ENCODE measurements at places on chromosomes 16 and 17. TPM values are rescaled to one million over a fixed set of nuclear protein-coding genes. Genes with fewer than 3 reads are reported as not detected.

GRCh38 chr16:53085369-53085843, 30.6 kb downstream of the CHD9 start:
- DNase-seq, result no peak

- no peak for DNase-seq
Observed at GRCh38 chr17:78127239-78127887, 1.2 kb downstream of the TMC6 start.

- DNase-seq, result no peak
Observed at GRCh38 chr16:25140459-25140858, 28.9 kb downstream of the LCMT1 start.

DNA sequence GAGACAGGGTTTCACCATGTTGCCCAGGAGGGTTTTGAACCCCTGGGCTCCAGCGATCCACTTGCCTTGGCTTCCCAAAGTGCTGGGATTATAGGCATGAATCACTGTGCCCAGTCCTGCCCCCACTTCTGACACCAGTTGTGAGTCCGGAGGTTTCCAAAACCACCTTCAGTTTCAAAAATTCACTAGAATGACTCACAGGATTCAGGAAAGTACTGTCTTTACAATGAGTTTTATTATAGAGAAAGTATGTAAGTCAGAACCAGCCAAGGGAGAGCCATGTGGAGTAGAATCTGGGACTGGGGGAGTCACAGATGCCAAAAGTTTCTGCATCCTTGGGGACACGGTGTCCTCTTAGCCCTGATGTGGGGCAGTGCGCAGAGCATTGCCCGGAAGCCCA, 55.1 kb downstream of the PLD6 start:
- DNase-seq, result peak; percentile 79

GRCh38 chr17:49687878-49688491, 10.1 kb upstream of the SPOP start:
- no peak for DNase-seq

DNA sequence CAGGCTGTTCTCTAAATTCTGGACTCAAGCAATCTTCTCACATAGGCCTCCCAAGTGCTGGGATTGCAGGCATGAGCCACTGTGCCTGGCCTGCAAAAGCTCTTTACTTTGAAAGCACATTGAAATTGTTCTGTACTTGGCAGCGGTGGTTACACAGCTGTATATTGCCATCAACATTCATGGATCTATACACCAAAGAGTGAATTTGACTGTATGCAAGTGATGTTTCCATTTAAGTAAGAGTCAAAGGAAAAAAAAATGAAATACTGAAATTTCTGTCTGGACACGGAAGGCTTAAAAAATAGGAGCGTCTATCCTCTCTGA, 450.6 kb upstream of the PSMD7 start:
- DNase-seq, result no peak

DNA sequence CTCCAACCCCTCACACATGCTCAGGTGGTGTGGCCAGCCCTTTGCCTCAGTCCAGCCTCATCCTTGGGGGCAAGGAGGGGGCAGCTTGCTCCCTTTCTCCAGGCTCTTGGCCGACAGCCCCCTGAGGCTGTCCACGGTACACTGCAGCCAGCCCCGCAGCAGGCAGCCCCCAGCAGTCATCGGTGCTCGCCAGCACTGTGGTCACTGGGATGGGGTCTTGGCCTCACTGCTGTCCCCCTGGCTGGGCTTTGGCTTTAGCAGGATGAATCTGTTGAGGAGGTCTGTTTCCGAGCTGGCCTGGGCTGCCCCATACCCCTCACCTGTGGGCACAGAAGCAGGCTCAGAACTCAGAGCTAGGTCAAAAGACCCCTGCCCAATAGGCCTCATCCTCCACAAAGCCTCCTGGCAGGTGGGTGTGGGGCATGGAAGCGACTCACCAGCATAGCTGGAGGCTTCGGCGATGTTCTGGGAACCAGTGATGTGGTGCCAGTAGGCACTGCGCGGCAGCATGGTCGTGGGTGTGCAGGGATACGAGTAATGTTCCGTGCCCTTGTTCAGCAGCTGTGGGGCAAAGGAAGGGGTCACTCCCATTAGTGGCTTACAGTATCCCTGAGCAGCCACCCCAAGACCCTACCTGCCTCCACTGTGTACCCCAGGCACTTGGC, 10.8 kb downstream of the POLR2C start:
- DNase-seq, result no peak

GRCh38 chr16:50377001-50377400, 8.2 kb upstream of the BRD7 start:
- DNase-seq, result no peak

DNA sequence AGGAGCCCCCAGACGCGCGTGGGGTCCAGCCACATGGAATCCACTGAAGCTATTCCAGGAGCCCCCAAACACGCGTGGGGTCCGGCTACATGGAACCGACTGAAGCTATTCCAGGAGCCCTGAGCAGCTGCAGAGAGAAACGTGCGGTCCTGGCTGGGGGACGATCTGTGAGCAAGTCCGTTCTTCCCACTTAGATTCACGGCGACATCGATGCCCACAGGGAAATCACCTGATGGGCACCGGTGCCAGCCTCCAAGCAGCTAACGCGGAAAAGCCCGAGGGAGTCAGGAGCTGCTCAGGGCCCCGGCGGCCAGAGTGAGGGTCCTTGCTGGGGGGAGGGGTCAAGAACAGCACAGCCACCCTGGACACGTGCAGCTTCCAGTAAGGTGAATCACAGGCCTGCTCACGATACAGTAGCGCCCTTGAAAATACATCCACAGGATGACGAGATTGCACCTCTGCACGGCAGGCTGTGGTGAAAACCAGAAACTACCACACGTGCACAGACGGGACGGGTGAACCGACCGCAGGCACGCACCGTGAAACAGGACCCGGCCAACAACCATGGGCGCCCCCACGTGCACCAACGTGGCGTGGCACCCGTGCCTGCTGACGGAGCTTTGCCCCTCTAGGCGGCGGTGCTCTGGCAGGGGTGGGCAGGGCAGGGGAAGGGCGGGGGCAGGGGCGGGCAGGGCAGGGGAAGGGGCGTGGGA, 77.7 kb upstream of the GNG13 start:
- no peak for DNase-seq

DNA sequence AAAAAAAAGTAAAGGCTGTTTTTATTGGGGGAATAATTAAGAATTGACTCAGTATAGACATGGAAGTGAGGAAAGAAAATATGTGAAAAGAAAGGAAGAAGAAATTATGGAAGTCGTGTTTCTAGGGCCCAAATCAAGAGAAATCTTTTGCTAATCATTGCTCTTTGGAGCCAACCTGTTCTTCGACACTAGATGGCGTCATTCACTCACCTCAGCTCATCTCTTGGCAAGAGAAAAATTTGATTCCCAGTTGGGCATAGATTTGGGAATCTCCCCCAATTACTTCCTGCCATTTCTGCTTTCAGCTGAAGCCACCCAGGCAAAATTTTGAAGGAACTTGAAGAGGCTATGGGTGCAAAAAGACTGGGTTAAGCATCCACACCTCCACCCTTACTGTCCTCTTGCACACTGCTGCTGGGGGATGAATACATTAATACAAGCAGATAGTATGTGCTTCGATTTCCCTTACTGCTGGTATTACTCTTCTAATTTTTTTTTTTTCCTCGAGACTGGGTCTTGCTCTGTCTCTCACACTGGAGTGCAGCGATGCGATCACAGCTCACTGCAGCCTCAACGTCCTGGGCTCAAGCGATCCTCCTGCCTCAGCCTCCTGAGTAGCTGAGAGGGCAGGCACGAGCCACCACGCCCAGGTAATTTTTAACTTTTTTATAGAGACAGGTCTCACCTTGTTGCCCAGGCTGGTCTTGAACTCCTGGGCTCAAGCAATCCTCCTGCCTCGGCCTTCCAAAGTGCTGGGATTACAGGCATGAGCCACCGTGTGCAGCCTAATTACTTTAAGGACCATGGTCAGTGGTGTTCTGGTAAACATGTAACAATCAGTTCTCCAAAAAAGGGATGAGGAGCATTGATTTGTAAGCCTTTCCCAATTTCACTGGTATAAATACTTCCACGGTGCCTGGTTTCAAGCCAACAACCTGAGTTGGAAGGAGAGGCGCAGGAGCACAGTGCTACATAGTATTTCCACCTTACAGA, 13.5 kb downstream of the PSMD7 start:
- DNase-seq, result no peak

DNA sequence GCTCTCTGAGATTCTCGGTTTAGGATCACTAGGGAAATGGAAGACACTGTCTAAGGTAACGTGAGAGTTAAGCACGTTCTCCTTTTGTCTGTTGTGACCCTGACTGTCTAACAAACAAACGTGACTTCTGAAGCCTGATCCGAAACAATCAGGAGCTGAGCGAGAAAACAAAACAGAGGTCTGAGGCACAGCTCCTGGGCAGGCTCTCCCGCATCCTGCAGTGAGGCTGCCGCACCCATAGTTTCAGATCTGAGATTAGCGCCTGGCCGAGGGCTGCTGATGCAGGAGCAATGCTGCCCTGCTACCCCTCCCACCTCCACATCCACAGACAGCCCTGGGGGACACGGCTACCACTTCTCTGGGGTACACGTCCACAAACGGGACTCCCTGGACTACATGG, 46.7 kb downstream of the RNF157 start:
- no peak for DNase-seq

- no peak for DNase-seq
Observed at GRCh38 chr16:24736758-24737157, 7.3 kb downstream of the TNRC6A start.

- DNase-seq, result no peak
Observed at GRCh38 chr17:37677021-37677420, 33.8 kb upstream of the DDX52 start.

DNA sequence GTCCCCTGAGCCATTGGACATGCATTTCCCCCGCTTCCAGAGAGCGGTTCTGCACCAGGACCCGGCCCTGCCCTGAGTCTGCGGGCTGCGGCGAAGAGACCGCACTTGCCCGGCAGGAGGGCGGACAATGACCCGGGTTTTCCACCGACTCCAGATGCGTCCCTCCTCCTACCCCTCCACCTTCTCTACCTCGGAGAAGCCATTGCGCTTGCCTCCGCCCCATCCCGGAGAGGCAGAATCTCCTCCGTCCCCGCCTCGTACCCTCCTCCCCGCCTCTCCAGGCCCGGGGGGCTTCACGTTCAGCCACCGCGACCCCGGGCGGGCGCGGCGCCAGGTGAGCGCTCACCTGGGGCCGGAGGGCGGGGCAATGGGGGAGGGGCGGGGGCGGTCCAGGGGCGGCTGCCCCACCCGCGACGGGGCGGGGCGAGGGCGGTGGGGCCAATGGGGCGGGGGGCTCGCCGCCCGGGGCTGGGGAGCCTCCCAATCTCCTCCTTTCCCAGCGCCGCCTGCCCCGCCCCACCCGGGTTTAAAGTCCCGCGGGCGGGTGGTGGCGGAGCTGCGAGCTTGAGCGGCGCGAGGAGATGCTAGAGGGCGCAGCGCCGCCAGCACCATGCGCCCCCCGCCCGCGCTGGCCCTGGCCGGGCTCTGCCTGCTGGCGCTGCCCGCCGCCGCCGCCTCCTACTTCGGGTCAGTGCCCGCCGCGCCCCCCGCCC, at the start of gene WNT9B:
TSS of gene WNT9B (plus strand) at position 555 of the 713 bp plus-strand sequence. CDS start at position 611, 56 bp downstream.
- no peak for DNase-seq

- DNase-seq, result no peak
Observed at GRCh38 chr16:77748421-77749005, 26.2 kb downstream of the NUDT7 start.

GRCh38 chr17:64115822-64116534, 14.0 kb downstream of the ERN1 start:
- peak; percentile 46 for DNase-seq

DNA sequence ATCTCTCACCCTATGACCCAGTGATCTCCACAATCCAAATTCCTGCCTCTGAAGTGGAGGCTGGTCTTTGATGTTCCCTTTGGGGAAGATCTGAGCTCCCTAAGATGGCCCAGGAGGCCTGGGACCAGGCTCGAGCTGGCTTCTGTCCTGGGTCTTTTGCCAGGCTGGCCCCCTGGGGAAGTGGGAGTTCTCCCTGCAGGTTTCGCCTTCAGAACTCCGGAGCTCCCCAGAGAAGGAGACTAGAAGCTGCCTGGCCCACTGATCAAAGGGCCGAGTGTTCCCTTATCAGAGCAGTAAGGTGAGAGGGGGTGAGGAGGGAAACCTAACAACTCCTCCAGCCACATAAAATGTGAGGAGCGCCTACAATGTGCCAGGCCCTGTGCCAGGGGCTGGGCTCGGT, 147.1 kb downstream of the IRF8 start:
- DNase-seq, result no peak

- no peak for DNase-seq
Observed at GRCh38 chr17:75371339-75371738, 34.1 kb downstream of the GRB2 start.

- DNase-seq, result no peak
Observed at GRCh38 chr17:13359774-13360173, 242.0 kb downstream of the HS3ST3A1 start.

The SYT17 gene
- not detected for polyA plus RNA-seq

The SLC5A11 gene
- polyA plus RNA-seq, result not detected

The GPR139 gene
- polyA plus RNA-seq, result not detected

The HSD11B2 gene
- 0.07 TPM for polyA plus RNA-seq

The CHST5 gene
- not detected for polyA plus RNA-seq

The TAT gene
- polyA plus RNA-seq, result not detected

The PYDC1 gene
- not detected for polyA plus RNA-seq

The RDM1 gene
- polyA plus RNA-seq, result 0.17 TPM

The KRT36 gene
- polyA plus RNA-seq, result 0.04 TPM

The OR1A1 gene
- polyA plus RNA-seq, result not detected

Measured in BJ (cell line).